Left renal cortex interstitium (tissue), 4 donors: ENCODE measurements at places on chromosomes 1 and 21. TPM values are rescaled to one million over a fixed set of nuclear protein-coding genes. Genes with fewer than 3 reads are reported as not detected.

GRCh38 chr1:154608397-154609270 lies 648 bp upstream of the ADAR start:
- peak; percentile 46 for DNase-seq

GRCh38 chr1:3242408-3243260 lies 173.6 kb downstream of the PRDM16 start:
- DNase-seq: no peak

The LCE2C gene
- polyA plus RNA-seq: not detected

DNA sequence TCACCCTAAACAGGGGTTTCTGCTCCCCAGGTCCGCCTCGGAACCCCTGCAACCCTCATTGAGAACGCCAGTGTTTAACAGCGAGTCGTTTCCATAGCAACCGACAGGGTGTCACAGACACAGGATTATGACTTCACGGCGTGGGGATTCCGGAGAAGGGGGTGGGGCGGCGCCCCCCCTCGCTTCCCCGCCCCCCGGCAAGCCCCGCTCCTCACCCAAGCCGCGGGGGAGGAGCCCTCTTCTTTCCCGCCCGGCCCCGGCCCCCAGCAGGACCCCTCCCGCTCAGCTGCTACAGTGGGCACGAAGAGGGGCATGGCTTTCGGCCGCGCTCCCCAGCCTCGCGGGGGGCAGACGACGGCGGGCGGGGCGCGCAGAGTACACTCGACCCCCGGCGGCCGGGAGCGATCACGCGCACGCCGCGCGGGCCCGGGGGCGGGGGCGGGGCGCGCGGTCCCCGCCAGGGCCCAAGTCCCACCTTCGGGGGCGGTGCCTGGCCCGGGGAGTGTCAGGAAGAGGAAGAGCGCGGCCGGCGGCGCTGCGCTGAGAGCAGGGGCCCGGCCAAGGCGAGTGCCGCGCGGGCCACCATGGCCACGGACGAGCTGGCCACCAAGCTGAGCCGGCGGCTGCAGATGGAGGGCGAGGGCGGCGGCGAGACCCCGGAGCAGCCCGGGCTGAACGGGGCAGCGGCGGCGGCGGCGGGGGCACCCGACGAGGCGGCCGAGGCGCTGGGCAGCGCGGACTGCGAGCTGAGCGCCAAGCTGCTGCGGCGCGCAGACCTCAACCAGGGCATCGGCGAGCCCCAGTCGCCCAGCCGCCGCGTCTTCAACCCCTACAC lies at the start of gene EFHD2:
EFHD2 (plus strand) TSS at position 501 of the 835 bp plus-strand sequence; CDS start at position 585, 84 bp downstream.
- peak; percentile 75 for DNase-seq

The PRSS38 gene
- polyA plus RNA-seq: not detected

DNA sequence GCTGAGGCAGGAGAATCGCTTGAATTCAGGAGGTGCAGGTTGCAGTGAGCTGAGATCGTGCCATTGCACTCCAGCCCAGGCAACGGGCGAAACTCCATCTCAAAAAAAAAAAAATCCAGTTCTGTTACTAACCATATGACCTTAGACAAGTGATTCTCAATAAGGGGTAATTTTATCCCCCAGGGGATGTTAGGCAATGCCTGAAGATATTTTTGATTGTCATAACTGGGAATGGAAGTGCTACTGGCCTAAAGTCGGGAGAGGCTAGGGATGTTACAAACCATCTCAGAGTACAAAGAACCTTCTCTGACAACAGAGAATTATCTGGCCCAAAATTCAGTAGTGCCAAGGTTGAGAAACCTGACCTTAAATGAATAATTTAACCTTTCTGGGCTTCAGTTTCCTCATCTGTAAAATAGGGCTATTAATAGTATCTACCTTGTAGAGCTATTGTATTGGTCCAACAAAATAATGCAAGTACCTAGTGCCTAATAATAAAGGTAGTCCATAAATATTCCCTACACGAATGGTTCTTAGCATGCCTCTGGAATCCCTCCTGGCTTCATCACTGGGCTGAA lies 5.8 kb upstream of the LMNA start:
- no peak for DNase-seq

- no peak for DNase-seq
Observed at GRCh38 chr1:98196012-98196411, 275.2 kb upstream of the DPYD start.

- DNase-seq: no peak
Observed at GRCh38 chr1:50332941-50333594, 90.2 kb downstream of the DMRTA2 start.

GRCh38 chr1:180674603-180675530 lies 43.0 kb downstream of the XPR1 start:
- DNase-seq: no peak

The AGPAT3 gene
- 70.1 TPM for polyA plus RNA-seq

The RHBG gene
- polyA plus RNA-seq: 24.3 TPM

- DNase-seq: no peak
Observed at GRCh38 chr1:36864182-36864822, 170.0 kb downstream of the GRIK3 start.

- no peak for DNase-seq
Observed at GRCh38 chr1:152739841-152740240, 18.0 kb upstream of the KPRP start.

- DNase-seq: no peak
Observed at GRCh38 chr1:101769520-101769919, 227.2 kb downstream of the OLFM3 start.

The WARS2 gene
- polyA plus RNA-seq: 24.8 TPM

- DNase-seq: no peak
Observed at GRCh38 chr1:15423355-15424077, 13.8 kb downstream of the EFHD2 start.

GRCh38 chr1:179923029-179923428 lies 31.6 kb upstream of the CEP350 start:
- no peak for DNase-seq

The LYSMD1 gene
- 17.0 TPM for polyA plus RNA-seq

- DNase-seq: no peak
Observed at GRCh38 chr1:227532019-227532619, 31.2 kb upstream of the ZNF678 start.

DNA sequence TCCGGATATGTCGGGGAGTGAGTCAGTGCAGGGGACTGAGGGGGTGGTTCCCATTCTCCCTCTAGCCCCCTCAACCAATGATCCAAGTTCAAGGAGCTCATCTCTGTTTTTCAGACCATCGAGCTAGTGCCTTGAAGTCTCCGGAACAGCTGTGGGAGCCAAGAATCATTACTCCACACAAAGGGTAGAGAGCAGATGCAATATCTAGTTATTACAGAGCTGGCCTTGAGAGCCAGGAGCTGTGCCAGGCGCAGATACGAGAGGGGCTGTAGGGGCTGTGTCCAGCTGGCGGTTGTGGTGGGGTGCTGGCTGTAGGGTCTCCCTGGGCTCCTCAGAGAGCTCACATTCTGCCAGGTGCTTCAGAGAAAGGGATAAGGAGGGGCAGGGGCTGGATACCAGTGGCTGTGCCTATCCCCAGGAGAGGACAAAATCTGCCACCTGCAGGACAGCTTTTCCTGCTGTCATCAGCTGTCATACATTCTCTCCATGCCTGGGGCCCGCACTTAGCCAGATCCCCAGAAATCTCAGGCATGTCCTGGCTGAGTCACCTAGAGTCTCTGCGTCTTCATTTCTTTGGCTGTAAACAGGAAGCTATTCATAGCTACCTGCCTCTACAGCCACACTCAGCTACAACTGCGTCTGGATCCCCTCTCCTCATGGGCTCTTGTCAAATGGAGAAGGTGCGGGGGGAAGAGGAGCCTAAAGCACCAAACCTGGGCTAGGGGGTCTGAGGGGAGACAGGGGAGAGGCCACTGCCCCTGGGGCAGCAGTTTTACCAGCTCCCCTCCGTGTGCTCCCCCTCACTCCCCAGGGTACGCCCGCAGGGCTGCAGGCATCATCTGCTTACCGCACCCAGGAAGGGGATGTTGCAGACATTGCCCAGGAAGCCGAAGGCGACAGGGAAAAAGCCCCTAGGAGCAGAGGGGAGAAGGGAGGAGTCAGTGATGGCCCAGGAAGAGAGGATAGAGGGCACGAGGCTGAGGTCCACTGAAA lies 2.4 kb upstream of the KISS1 start:
- no peak for DNase-seq

The BPNT1 gene
- 41.1 TPM for polyA plus RNA-seq

DNA sequence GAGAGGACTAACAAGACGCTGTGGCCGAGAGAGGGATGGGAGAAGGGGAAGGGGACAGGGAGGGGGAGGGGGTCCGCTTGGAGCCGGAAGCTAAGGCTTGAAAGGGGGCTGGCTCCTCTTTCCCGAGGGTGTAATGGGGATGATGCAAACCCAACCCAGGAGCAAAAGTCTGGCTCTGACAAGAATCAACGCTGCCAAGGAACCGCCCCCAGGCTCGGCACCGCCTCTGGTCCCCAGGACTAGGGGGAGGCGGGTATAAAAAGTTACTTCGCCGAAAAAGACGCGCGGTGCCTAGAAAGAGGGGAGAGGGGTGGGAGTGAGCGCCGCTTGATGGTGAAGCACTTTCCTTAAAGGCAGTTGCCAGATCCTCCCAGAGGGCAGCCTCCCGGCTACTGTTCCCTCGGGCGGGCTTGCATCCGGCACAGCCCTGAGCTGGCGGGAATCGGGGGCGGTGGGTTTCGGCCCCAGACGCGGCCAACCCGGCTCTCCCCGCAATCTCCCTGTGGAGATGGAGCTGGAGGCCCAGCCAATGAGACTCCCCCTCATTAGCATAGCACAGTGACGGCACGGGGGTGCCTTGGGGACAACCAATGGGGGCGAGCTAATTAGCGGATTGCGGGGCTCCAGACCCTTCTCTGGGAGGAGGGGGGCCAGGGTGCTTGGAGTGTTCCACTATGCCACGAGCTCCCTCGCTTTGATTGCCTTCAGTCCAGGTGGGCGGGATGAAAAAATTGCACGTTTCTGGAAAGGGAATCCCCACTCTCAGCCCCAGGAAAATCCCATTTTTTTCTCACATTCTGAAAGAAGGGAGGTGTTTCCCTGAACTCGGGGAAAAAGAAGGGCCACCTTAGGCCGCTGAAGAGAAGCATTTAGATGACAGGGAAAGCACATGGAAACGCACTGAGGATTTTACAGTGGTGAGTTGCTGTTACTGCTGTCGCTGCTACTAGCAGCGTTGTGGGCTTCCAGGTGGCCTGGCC lies at the start of gene KCNT2:
KCNT2 (minus strand) TSS at position 51 of the 980 bp plus-strand sequence. CDS start 131 bp downstream, outside the sequence.
- DNase-seq: peak; percentile 79

The ALPL gene
- polyA plus RNA-seq: 25.1 TPM

DNA sequence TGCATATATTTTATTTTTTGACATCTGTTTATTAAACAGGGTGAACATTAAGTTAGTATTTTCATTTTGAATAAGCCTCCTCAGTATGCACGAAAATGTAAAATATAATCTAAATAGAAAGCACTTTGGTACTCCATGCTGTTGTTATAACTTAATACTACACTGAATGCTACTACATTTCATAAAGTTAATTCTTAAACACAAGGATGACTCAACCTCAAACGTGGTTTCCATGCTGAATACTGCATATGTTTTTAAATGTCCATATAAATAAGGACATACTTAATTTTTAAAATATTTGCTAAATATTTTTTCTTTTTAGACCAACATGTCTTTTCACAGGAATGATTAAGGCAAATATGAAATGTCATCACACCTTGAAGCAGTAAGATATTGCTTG lies 83.9 kb downstream of the USP24 start:
- DNase-seq: no peak

GRCh38 chr1:115188680-115189395 lies 99.5 kb upstream of the TSPAN2 start:
- DNase-seq: no peak

The NHLH1 gene
- 0.10 TPM for polyA plus RNA-seq

DNA sequence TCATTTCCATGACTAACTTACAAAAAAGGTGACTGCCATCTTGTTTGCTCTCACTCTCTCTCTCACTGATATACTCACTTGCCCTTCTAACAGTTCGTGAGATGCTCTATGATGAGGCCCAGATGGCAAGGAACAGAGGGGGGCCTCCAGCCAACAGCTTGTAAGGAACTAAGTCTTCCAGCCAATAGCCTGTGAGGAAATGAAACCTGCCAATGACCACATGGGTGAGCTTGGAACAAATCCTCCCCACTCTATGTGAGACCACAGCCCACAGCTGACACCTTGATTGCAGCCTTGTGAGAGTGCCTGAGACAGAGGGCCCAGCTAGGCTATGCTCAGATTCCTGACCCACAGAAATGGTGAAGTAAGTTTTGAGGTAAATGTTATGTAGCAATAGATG lies 153.7 kb downstream of the HHIPL2 start:
- no peak for DNase-seq

GRCh38 chr1:207747627-207748492 lies 4.0 kb upstream of the CD46 start:
- DNase-seq: no peak

The AGMAT gene
- polyA plus RNA-seq: 21.0 TPM

DNA sequence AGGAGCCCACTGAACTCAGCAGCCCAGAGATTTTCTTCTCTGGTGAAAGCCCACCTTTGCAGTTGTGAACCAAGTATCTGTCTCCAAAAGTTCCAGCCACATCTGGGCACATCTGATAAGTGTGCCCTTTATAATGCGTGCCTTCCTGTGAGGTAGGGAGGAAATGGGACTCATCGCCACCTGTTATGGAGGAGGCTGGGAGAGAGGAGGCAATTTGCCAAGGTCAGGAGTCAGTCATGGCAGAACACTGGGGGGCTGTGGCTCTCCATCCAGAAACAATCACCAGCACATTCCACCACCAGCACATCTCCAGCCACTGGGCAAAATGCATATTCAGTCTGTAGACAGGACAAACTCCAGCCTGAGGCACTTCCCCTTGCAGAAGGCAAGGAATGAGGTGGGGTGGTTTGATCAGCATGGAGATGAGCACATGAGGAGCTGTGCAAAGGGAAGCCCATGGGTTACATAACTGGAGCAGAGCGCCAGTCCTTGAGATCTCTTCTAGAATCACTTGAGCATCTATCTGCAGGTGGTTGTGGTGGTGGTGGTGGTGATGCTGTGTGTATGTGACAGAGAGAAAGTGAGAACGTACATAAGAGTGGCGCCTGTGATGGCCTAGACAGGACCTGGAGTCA lies 15.0 kb upstream of the LEMD1 start:
- DNase-seq: no peak

GRCh38 chr1:96772972-96773371 lies 51.4 kb downstream of the PTBP2 start:
- DNase-seq: no peak

- DNase-seq: no peak
Observed at GRCh38 chr1:208247696-208248095, 3.5 kb upstream of the PLXNA2 start.

- no peak for DNase-seq
Observed at GRCh38 chr1:211788626-211789025, 41.9 kb downstream of the LPGAT1 start.

DNA sequence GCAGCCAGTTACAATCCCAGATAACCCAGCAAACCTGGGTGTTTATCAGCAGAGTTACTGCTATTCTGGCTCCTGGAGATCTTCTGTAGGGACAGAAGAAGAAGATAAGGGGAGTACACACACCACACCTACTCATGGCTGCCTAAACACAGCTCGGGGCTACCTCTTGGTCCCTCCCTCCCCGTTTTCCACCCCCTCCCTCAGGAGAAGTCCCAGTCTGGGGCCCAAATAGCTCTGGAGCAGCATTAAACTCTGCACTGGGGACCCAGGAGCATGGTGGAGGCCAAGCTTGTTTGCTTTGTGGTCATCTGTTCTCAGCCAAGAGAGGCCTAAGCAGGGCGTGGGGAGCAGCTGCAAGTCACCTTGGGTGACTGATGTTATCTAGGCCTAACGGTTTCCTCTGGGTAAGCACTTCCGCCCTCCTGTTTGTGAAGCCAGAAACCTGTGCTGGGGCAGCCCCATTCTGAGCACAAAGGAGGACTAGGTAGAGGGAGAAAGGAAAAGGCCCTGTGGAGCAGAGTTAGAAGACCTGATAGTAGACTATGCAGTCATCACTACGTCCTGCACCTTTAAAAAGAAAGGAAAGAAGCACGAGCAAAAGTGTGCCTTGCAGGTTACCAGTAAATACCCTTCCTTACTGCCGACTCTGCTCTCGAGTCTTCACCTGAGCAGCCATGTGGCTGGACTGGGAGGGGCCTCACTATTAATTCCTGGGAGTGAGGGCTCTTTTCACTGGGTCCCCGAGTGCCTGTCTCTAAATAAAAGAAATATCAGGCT lies 2.0 kb upstream of the RCSD1 start:
- no peak for DNase-seq

The TDRD10 gene
- polyA plus RNA-seq: 2.0 TPM
